WTC11 (cell line): ENCODE measurements at places on chromosomes 6 and 20. TPM values are rescaled to one million over a fixed set of nuclear protein-coding genes. Genes with fewer than 3 reads are reported as not detected.

DNA sequence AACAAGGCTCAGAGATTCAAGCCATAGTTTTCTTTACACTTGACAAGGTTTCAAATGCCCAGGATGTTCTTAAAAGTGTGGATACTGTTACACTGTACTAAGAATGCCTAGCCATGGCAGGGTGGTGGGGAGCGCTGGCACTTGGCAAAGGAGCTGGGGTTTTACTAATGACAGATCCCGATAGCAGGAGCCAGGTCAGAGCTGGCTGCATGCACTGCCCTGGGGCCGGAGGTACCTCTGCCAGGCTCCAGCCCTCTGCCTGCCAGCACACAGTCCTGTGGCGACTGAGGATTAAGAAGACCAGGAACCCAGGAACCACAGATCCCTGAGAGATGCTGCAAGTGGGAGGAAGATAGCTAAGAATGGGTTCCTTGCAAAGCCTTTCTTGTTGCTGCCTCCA, 260.3 kb downstream of the ALDH8A1 start:
- H3K36me3 ChIP-seq, result no peaks in the 10 kb centered on the region
- no peaks in the 10 kb centered on the region for H3K4me1 ChIP-seq
- no peaks in the 10 kb centered on the region for H3K27me3 ChIP-seq
- DNase-seq, result no peak
- no peak overlapping the region for H3K4me3 ChIP-seq
- no peak overlapping the region for H3K27ac ChIP-seq

GRCh38 chr6:13487122-13488014, at the start of gene GFOD1:
GFOD1 (minus strand) TSS chr6:13487600; CDS start chr6:13486890, 710 bp downstream.
- DNase-seq, result peak; percentile 83
- H3K36me3 ChIP-seq, result no peaks in the 10 kb centered on the region

DNA sequence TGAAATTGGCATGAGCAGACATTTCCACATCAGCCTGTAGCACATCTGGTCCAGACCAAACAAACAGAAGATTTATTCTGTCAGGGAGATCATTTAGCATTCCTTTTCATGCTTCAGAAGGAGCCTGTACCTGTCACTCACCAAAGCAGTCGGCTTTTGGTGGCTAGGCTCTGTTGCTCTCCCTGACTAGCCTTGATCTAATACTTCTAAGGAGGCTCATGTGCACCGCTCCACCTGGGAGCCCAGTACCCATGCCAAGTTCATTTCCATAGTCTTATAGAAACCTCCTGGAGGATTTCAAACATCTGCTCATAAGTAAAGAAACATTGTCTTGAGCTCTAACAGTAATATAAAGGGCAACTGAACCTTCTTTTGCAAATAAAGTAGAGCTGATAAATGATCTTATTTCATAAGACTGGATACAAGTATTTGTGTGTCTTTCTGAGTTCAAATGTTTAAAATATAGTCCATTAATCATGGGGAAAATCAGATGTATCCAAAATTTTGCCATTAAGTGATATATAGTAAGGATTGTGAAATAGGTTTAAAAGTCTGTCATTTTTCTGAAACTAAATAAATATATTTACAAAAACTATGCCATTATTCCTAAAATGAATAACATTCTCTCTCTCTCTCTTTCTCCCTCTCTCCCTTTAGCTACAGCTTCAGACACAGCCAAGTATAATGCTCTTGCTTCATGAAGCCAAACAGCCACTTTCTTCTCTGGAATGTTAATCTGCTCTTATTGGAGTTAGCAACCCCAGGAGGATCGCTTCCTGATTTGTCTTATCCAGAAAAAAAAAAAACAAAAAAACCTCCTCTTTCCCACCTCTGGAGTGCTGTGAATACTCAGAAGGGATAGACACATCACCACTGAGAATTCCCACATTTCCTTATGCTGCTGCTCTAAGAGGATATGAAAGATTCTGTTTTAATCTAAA, 192.7 kb upstream of the TFAP2D start:
- DNase-seq, result no peak
- H3K27ac ChIP-seq, result no peak overlapping the region
- peaks cover 17% of the 10 kb centered on the region for H3K4me1 ChIP-seq
- H3K36me3 ChIP-seq, result no peaks in the 10 kb centered on the region
- H3K4me3 ChIP-seq, result no peak overlapping the region

DNA sequence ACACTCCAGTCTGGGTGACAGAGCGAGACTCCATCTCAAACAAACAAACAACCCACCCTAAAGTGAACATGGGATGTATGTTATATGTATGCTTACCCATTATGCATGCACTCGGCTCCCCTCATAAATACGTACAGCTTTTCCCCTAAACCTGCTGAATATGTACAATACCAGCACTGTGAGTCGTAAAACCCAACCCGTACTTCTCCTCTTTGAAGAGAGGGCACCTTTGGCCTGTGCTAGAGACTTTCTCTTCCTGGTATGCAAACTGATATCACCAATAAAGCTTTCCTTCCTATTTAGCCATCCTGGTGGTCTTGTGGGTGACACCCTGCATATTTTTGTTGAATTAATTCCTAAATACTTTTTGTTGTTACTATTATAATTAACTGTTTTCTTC, 51.3 kb downstream of the VSTM2L start:
- H3K27me3 ChIP-seq, result no peaks in the 10 kb centered on the region; the same call in 1 of the 2 replicates
- no peak overlapping the region for H3K27ac ChIP-seq
- no peaks in the 10 kb centered on the region for H3K36me3 ChIP-seq
- DNase-seq, result no peak

Gene THBS2
- 33.5 to 40.3 TPM (median 35.8 TPM) in 3 replicates for total RNA-seq

DNA sequence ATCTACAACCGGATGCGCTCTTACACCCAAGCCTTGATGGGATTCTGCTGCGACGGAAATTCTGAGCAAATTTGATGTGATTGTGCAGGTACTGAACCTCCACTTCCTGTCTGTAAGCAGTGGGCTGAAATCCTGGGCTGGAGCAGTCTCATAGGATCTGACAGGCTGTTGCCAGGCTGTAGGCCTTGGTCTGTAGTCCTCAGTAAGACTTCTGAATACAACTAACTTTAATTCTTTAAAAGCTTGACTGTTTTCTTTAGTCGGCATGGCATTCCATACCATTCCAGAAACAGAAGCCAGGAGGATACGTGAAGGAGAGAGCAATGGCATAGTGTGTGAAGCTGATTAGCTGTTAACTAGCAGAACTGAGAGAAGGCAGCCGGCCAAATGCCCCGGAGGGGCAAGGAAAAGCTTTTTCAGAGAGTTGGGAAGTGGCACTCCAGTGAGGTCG, 68.3 kb downstream of the ADTRP start:
- DNase-seq, result no peak
- H3K27ac ChIP-seq, result no peak overlapping the region

- H3K36me3 ChIP-seq, result no peaks in the 10 kb centered on the region
- DNase-seq, result no peak
- no peaks in the 10 kb centered on the region for H3K27me3 ChIP-seq
- peaks cover 3% of the 10 kb centered on the region; the same call in 1 of the 2 replicates for H3K4me1 ChIP-seq
- H3K4me3 ChIP-seq, result no peak overlapping the region
These were observed 174.1 kb upstream of the PTPRK start for GRCh38 chr6:128694303-128695009.
